ENCODE measurements at places on chromosomes 7 and 10.

DNA sequence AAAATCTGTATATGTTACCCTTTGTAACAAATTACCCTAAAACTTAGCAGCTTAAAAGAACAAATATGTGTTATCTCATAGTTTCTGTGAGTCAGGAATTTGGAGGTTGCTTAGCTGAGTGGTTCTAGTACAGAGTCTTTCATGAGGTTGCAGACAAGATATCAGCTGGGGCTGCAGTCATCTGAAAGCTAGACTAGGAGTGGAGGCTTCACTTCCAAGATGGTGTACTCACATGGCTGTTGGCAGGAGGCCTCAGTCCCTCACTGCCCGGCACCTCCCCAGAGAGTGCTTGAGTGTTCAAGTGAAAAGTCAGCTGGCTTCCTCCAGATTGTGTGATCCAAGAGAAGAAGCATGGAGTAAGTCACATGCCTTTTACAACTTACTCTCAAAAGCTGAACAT, 16.9 kb upstream of the GGCT start:
- DNase-seq, result no peak

GRCh38 chr7:135327458-135327857, 93.8 kb downstream of the STRA8 start:
- DNase-seq, result no peak

DNA sequence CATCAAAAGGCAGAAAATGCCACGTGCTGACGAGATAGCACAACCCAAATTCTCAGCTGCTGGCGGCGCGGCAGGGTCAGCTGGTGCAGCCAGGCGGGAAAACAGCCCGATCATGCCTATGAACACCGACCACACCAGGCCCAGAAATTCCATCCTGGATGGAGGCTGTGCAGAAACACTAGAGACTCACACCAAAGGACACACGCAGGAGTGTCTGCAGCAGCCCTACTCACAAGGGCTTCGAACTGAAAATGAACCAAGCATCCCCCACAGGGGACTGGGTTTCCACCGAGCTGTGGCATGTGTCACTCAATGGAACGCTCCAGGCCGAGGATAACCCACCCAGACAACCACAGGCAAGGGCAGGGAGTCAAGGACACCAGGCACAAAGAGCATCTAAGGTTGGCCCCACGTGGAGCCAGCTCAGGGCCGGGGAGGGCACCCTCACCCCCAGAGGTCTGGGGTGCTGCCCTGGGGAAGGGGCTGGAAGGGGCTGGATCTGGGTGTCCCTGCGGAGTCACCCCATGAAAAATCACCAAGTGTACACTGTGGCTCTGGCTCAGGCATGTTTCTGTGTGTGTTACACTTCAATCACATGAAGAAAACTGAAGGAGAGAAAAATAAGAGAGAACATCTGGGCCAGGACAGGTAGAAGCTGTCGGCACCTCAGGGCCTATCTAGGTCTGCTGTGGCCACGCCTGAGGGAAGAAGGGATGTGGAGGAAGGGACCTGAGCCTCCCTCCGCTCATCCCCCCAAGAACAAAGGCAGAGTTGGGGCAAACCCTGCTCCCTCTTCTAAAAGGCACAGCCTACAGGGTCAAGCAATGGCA, 33.0 kb downstream of the RASGEF1A start:
- DNase-seq, result no peak

- no peak for DNase-seq
These were observed 18.6 kb upstream of the GATA3 start for GRCh38 chr10:8035641-8036470.

DNA sequence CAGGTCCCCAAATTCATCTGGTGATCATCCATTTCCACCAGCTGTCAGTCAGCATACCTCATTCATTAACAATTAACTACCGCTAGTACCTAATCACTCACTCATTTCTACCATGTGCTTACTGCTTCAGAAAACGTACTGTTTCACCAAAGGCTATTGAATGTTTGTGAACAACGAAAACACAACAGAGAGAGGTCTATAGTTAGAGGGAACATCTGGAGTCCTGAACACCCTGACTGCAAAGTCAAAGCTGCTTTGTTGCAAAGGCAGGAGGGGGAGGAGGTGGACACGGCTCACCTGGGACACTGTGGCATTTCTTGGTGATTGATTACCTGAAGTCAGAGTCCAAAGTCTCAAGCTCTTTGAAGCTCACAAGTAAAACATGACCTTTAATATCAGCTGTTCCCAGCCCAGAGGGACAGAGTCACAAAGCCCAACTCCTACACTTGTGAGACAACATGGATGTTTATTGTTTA, 342.3 kb upstream of the ADARB2 start:
- no peak for DNase-seq

DNA sequence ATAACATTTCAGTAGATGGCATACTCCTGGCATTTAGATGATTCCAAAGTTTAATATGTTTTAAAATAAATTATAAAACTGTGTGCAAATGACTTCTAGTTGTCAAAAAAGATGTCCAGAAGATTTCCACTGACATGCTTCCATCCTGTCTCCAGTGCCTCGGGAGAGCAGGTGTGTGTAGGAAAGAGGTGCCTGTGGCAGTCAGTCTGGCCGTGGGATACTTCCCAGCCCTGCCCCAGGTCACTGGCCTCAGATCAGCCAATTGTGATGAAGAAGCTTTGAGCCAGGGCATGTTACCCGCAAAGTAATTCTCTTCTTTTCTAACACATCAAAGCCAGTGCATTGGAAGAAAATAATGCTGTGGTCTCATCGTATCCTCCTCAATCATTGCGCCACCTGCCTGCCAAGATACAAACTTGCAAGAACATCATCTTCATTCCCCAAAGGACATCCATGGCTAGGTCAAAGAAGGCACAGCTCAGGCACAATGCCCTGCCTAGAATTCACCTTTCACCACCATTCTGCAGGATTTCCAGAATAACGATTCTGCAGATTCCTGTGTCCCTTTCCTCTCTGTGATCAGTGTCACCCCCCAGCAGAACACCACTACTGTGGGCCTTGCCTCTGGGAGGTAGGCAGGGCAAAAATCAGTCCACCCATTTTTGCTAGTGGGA, 6.3 kb upstream of the KCNMA1 start:
- DNase-seq, result no peak

DNA sequence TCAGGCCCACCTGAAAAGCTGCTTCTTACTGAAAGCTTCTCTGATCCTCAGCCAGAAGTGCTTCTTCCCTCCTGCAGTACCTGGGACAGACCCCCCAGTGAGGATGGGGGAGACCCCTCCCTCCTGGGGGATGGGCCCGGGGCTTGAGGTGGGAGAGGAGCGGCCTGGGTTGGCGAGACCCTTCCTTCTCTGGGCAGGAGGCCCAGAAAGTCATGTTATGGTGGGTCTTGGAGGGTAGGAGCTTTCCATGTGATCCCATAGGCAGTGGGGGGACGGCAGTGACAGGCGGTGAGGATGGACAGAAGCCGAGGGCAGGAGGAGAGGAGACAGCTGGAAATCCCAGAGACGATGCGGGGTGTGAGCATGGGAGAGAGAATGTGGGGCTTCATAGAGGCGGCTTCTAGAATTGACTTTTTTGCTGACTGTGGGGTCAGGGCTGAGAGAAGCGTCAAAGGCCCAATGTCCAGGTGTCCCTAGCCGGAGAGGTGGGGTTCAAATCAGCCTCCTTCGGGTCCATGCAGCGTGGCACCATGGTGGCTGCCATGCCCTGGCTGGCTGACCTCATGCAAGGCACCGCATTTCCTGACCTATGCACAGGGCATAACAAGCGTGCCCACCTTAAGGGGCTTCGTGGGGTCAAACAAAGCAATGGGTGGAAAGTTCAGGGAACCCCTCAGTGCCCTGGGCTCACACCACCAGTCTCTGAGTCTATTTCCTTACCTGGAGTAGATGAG, 154.0 kb downstream of the UBE2H start:
- DNase-seq, result no peak

DNA sequence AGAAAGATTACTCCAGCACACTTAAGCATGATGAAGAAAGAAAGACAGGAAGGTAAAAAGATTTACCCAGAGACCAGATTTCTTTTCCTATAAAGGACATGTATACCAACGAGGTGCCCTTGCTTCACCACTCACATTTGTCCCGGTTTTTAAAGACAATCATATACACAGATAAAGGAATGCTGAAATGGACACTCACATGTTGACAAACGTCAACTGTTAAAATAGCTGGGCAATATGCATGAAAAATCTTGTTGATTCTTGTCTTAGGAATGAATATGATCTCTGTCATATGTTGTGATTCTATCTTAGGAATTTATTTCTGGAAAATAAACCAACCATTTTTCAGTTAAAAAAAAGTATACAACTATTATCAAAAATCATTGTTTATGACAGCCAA, 158.2 kb downstream of the SRPK2 start:
- no peak for DNase-seq

GRCh38 chr7:610531-611280, 91.1 kb upstream of the PDGFA start:
- DNase-seq, result no peak

GRCh38 chr7:156429514-156429913, 211.1 kb upstream of the RNF32 start:
- DNase-seq, result no peak

DNA sequence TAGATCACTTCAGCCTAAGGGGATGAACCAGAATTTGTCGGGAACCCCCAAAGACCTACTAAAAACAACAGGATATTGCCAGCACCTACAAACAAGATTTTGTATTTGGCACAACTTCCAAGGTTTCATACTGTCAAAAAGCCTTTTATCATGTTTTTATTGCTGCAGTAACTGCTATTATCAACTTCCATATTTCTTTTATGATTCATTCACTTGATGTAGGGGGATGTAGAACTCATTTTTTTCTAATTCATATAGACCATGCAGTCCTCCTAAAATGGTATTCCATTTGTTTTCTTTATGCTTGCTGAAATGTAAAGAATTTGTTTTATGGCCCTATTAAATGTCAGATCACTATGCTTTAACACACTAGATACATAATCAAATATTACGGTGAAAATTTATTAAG, 30.0 kb upstream of the WNT16 start:
- no peak for DNase-seq

DNA sequence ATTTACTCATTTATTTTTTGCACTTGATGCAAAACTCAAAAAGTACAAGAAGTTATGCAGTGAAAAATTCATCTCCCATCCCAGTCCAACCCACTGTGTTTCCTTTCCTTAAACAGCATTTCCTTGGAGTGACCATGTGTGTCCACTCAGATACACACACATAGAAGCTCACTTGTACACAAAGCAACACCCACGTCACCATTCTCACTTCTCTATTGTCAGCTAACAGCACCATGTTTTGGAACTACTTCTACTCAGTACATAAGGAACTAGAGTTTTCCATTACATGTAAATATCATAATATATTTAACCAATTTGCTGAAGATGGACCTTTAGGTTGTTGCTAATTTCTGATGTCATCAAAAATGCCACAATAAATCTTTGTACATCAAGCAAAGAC, 167.6 kb downstream of the GRID1 start:
- no peak for DNase-seq

- no peak for DNase-seq
These were observed 38.3 kb upstream of the KLHL7 start for GRCh38 chr7:23067271-23067670.

DNA sequence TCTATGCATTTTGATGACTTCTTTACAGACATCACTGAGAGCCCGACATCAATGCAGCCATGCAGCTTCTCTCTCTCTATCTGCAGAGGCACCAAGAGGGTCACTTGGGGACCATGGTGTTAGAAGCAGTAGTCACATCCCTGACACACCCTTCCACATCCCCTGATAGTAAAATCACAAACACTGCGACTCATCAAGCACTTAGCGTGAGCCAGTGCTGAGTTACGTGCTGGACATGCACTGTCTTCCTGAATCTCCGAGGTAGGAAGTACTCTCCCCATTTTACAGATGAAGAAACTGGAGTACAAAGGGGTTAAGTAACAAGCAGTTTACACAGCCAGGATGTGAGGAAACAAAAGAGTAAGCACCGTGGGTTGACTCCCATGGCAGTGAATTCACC, 109.2 kb downstream of the OSBPL3 start:
- DNase-seq, result no peak

DNA sequence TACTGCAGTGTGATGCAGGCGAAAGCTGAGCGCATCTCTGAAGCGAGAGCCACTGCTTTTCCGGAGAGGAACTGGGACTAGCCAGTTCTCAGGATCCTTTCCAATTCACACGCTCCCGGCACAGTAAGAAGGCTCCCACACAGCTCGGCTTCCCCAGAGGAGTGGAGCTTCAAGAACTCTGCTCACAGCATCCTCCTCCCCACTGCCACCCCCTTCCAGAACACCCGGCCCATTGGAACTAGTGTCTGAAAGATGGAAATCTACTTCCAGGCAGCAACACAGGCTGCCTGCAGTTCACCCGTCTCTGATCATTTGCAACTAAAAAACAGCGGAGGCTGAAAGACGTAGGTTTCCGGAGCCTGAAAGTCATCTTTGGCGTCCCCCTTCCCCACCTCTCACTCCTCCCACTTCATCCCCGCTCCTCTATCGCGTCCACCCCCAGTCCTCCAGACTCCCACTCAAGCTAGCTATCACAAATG, at the start of gene DGKB:
TSS of gene DGKB (minus strand) at position 163 of the 479 bp plus-strand sequence.
- DNase-seq, result peak; percentile 36

GRCh38 chr7:91397612-91398011, 133.4 kb downstream of the FZD1 start:
- no peak for DNase-seq

DNA sequence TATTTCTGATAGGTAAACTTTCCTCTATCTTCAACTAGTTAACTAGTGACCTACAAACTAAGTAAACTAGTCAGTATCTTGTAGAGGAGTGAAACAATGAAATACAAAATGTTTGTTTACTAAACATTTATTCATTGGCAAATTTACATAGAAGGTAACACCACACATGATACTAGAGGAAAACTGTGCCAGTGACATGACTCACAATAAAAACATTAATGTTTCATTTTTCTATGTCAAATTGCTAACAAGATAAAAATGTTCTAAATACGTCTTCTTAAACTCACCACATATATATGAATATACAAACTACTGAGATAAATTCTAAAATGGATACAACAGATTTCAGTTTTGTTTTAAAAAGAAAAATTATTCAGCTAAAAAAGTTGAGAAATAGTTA, 471.3 kb downstream of the PARD3 start:
- DNase-seq, result no peak

DNA sequence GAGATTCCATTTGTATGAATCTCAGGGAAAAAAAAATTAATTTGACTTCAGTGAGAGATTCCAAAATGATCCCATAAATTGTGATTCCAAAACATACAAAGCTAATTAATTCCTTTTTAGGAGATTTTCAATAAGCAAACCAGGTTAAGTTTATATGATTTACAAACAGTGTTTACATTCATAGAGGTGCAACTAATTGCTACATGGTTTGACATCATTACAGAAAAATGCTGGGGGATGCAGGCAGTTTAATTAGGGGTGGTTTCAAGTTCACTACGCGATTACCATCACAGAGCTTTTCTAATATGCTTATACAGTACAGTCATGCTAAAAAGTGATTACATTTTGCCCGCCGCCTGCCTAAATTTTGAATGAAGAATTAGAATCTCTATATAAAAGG, 143.2 kb upstream of the MGMT start:
- no peak for DNase-seq
